CD4-positive, alpha-beta memory T cell (primary cell): ENCODE measurements at places on chromosomes 11 and 22. TPM values are rescaled to one million over a fixed set of nuclear protein-coding genes. Genes with fewer than 3 reads are reported as not detected.

DNA sequence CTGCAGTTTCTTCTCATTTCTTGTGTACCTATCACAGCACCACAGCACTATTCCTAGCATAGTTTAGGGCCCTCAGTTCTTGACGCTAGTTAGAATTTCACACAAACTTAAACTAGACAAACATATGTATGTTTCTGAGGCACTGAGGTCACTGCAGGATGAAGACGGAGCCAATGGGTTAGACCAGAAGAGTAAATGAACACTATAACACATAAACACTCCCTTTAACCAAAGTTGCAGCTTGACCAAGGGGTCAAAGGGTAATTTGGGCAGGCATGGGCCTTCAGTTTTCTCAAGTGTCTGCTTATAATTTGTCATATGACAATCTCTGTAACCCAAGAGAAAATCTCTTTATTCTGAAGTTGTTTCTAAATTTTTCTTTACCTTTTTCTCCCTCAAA is 12.9 kb upstream of the HBE1 start:
- no peak for DNase-seq

GRCh38 chr11:30683176-30683575 is 97.0 kb upstream of the MPPED2 start:
- no peak for DNase-seq

Gene BCO2
- total RNA-seq: 3.4 TPM

Gene CALCA
- total RNA-seq: not detected
